ENCODE measurements at places on chromosomes 5 and 9.

GRCh38 chr9:2859776-2860379 lies 16.0 kb upstream of the PUM3 start:
- DNase-seq = no peak

DNA sequence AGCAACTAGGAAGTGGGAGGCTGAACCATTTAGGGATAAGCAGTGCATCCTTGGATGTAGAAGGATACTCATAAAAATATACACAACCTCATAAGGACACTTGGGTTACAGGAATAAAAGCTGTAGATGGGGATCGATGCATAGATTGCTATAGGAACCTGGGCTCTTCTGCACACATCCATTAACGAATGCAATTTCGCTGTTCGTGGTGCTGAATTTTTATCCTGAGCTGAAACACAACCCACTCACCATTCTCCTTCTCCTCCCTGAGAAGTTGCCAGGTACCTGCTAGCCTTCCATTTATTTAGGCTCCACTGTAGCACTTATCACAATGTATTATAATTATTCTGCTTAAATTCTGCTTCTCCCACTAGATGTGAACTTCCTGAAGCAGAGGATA lies 320.6 kb upstream of the BRINP1 start:
- DNase-seq = no peak

GRCh38 chr9:82720515-82720914 lies 342.4 kb downstream of the RASEF start:
- no peak for DNase-seq

- no peak for DNase-seq
Observed at GRCh38 chr5:179241764-179242370, 103.4 kb downstream of the ADAMTS2 start.

DNA sequence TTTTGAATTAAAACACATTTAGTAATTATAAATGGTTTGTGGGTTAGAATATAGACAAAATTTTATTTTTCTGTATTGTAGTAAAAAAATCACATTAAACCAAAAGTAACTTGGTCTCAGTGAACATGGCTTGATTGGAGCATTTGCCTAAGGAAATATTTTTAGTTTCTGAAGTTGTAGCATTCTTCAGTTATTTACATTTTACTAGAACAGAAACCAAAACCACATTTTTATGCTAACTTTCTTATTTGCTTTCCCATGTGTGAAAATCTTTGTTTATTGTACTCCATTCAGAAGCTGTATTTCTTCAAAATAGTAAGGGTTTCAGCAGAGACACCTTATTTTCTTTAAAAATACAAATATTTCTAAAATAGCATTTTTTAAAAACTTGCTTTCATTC lies 129.9 kb downstream of the SGCD start:
- no peak for DNase-seq

DNA sequence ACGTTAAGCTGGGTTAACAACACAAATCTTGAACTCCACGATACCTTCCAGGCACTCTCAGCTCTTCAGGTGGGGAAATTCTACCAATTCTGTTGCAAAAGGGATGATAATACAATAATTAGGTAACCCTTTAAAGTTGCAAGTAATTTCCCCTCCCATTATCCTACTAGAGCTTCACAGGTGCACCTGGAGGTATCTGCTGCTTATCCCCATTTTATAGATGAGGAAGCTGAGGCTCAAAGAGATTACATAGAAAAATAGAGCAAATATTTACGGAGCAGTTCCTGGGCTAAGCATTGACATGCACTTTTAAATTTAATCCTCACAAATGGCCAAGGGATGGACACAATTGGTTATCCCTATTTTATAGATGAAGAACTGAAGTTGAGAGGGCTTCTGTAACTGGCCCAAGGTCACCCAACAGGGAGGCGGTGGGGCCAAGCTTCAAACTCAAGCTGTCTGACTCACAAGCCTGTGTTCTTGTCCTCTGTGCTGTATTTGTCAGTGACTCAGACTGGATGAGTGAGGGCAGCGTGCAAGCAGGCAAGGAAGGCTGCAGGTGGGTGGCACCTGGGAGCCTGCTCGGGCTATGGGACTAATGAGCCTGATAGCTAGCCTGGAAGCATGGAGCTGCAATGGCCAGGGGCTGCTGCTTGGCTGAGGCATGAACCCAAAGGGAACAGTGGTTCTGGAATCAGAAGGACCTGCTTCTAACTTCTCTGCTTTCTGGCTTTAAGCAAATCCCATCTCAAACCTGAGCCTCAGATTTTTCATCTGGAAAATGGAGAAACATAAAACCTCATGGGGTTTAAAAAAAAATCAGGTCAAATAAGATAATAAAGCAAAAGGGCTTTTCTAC lies 105.5 kb downstream of the PDE6A start:
- no peak for DNase-seq

DNA sequence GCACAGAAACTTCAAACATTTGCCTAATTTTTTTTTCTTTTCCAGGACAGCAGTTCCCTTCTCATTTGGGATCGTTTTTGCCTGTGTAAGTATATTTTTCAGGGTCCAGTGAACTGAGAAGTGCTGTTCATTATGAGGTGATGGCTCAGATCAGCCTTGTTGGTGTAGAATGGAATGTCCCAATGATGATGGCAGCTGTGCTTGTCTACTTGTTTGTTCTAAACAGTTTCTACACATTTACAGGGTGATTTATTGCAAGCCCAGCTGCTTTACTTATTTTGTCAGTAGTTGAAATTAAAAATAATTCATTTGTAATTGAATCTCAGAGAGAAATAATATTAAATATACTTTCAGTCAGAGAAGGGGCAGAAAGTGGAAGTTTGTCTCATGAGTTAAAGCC lies 337.6 kb upstream of the SEMA6A start:
- no peak for DNase-seq

DNA sequence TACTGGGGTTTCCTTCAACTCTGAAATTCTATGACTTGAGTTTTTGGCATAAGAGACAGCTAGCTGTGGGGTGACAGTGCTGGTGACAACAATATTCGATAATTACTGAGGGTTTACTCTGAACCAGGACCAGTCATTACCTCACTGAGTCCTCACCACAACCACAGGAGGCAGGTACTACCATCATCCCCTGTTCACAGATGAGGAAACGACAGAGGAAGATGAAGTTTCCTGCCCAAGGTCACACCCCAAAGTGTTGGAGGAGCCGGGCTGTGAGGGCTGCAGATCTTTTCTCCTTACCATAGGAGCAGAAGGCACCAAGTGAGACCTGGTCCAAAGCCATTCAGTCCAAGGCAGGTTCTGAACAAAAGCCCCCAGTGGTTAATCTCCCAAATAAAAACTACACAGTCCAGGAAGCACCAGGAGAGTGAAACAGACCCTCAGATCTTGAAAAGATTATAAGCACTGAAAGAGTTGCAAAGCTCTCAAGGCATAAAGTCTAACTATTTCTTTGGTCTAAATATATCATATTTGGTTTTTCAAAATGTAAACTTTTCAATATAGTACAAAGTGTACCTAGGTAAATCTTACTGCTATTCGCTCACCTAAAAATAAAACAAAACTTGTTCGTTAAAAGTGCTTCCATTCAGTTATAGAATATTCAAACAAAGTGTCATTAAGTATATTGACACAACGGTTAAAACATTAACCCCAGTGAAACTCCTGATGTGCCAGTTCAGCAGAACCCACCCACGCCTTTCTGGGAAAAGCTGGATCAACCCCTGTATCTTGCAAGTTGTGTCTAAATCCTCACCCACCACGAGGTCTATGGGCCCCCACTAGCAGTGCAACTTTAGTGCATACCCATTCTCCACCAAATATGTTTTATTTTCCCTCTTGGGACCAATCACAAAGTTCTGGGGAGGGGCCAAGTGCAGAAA lies 82.6 kb upstream of the EQTN start:
- no peak for DNase-seq

- no peak for DNase-seq
Observed at GRCh38 chr5:1282131-1282992, 12.5 kb downstream of the TERT start.

DNA sequence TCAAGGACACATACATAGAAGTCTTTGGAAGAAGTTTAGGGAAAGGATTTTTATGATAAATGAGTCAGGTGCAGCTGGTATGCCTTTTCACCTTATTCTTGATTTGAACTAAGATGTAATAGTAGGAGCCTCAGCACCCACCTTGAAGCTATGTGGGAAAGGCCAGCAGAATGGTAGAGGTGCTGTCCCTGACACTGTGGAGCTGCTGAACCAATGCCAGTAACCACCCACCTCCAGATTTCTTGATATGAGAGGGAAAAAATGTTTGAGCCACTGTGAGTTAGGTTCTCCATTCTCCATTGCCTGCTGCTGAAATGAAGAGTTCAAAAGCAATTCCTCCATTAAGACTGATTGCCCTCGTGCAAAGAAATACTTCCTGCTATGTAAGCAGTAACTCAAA lies 12.2 kb upstream of the HMGCR start:
- DNase-seq = no peak

DNA sequence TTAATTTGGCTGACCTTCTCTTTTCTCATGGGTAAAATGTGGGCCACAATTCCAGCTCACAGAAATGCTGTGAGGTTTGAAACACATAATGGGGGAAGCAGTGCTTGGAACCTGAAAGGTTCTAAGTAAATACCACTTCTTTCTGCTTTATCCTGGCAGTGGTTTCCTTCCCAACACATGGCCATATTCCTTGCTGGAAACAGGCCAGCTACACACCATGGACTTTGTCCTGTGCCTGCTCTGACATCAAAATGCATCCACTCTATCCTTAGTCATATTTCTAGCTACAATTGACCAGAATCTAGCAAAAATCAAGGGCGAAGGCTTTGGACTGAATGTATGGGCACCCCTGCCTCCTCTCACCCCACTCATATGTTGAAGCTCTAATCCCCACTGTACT lies 93.1 kb upstream of the TRPC7 start:
- DNase-seq = no peak

- no peak for DNase-seq
Observed at GRCh38 chr5:159515909-159516415, 185.7 kb upstream of the IL12B start.

DNA sequence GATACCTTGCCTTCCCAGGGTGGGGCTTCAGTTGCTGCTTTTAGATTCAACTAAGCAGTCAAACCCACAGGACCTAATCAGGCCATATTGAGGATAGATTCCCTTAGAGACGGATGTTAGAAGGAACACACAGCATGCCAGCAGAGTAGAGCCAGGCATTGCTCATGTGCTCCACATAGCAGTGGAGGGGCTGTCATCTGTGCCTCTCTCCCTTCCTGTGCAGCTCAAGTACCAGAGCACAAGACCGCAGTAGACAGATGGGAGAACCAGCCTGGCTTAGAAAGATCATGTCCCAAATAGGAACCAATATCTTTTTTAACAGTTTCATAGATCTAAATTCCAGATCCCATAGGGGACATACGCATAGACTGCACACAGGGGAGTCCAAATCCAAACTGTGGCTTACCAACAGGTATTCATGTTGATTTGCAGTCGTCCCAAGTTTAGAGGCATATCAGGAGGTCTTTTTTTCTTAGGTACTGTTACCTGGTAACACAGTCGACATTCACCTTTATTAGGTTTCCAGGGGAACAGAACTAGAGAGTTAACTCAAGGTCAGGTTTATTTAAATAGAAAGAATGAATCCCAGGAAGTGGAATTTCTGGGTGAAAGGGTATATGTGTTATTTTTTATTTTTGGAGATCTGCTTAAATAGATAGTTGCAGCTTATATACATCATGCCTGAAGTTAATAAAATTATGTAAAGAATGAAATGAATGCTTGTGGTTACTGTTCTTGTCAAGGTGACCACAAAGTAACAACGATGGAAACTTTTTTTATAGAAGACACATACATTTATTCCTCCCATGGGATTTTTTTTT lies 43.5 kb upstream of the PCAT7 start:
- DNase-seq = no peak

- no peak for DNase-seq
Observed at GRCh38 chr9:73441890-73442818, 290.5 kb downstream of the ANXA1 start.

DNA sequence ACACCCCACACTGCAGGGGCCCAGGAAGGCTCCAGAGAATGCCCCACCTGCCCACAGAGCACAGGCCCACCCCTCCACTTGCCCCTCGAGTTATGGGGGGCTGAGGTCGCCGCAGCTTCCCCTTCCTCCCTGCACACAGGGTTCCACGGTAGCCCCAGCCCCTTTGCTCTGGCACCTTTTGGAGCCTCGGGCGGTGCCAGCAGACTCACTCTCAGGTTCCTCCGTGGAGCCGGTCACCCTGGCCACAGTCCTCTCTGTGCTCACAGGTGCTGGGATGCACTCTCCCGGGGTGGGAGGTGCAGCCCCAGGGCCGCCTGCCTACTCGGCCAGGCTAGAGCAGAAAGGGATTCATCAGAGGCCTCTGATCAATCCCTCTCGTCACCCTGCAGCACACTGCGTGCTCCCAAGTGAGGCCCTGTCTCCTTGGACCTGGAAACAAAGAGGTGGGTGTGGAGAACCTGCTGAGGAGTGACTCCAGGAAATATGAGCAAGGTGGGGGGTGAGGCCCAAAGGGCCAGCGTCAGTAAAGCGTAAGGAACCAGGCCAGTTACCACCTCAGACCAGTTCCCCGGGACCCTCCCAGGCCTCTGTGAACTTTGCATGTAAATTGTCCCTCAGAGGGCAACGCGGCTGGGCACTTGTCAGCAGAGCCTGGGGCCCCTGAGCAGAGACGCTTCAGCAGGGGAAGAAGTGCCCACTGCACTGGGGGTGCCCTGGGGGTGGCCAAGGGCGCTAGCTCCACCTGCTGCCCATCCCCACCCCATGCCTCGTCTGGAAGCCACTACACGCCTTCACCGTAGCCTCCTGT lies 167.8 kb downstream of the OLFM1 start:
- no peak for DNase-seq

DNA sequence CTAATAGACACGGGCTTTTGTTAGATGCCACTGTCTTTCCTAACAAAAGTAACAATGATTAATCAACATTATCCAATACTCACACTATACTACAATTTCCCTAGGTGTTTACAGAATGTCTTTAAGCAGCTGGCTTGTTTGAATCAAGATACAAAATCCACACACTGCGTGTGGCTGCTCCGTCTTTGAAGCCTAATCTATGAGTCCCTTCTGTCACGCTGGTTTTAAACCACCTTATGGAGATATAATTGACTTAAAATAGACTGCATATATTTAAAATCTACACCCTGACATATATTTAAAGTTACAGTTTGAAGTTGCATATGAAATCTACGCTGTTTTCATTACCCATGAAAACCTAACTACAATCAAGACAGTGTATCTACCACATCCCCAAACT lies 73.9 kb upstream of the TBC1D9B start:
- DNase-seq = no peak

- DNase-seq = no peak
Observed at GRCh38 chr9:94868464-94868863, 142.0 kb downstream of the AOPEP start.

GRCh38 chr5:115435778-115436712 lies 108.5 kb downstream of the FEM1C start:
- DNase-seq = no peak

Data from BJ (cell line).